Stimulated activated CD8-positive, alpha-beta memory T cell treated with anti-CD3 and anti-CD28 coated beads, Interleukin-2, amount 100 ng/mL, for 48 hours (primary cell): ENCODE measurements at places on chromosomes 7 and 10.

DNA sequence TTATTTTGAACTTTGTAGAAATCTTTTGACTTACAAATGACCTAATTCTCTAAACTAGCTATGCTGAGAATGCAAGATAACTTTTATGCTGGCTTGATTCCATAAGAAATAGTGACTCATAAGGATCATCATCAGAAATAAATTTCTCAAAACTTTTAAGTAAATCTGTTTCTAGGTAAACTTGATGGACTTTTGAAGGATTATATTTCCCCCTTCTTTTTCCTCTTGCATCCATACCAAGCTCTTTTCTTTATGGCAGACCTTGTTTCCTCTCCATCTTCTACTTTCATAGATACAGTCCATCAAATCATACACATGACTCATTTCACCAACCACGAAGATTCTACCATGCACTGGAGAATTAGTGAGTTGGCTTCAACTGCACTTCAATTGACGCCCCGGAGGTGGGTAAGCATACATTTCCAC lies 336.3 kb downstream of the KCNMA1 start:
- no peak for DNase-seq

DNA sequence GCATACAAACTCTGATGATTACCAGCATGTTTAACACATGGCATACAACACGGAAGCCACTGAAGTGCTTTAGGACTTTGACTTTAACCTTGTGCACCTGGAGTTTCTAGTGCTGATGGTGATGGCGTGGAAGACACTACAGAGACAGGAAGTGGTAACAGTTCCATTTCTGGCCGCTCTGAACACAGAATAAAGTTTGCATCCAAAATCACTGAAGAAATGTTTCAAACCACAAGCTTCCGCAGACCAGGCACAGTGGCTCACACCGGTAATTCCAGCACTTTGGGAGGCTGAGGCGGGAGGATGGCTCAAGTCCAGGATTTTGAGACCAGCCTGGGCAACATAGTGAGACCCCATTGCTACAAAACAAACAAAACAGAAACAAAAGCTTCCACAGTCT lies 40.3 kb upstream of the TNPO3 start:
- no peak for DNase-seq

GRCh38 chr10:20634839-20635238 lies 262.3 kb downstream of the NEBL start:
- no peak for DNase-seq

GRCh38 chr10:114544045-114544659 lies 113.9 kb downstream of the ABLIM1 start:
- DNase-seq: peak; percentile 54

DNA sequence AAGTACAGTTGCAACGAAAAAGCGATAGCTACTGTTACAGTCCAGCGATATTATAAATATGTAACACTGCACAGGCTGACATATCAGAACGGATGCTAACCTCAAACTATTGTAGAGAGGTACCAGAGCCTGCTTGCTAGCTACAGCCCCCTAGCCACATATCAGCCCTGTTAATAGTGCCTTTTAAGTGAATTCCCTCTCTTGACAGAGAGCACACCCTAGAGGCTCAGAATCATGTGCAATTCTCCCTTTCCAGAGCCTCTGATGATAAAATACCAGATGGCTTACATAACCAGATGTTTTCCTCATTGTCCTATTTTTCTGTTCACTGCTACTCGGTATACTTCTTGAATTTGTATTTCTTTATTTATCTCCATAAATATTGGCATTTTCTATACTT lies 960.7 kb upstream of the CELF2 start:
- DNase-seq: no peak

DNA sequence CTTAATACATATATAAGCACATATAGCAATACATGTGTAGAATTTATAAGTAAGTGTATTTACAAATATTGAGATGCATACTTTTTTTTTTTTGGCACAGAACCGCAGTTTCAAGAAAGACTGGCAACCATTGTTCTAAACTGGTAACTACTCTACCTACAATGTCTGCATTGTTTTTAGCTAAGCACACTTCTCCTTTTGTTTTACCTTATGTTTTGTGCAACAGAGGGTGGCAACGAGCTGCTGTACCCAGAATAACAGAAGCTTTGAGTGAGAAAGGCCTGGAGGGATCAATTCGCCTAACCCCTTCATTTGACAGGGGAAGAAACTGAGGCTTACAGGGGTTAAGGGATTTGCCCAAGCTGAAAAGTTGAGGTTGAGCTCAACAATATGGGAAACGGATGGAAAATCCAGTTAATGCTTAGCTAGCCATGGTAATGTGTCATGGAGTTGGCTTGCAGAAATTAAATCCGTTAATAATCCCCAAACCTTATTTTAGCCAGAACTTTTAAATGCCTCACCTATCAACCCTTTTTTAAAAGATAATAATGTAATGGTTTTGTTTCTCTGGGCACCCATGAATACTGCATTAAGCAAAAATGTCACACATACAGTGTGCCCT lies 25.5 kb downstream of the FZD1 start:
- no peak for DNase-seq

DNA sequence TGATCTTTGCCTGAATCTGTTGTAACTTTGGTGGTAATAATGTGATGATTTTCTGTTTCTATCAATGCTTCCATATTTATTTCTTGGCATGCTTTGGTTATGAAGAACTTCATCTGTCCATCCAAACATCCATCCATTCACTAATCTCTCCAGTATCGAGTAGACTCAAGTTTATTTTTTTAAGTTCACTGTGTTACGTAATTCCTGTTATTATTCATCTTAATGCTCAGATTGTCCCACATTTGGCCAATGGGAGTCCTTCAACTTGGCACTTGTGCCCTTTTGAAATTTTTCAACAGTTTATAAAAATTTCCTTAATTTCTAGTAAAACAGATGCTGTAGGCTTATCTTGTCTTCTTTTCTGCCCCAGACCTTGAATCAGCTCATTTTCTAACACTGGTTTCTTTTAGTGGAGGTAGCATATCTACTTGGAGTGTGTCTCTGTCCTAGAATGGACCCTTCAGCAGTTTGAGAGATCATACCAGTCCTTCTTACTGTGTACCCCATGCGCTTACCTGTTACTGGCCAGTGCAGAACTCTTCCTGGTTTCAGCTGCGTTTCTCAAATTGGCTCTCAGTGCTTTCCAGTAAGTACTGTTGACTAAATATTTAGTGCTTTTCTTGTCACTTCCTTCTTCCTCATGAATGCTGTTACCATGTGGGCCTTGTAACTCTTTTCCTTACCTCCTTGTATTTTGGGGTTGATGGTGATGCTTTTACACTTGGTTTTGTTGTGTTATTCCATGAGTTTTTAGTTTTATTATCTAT lies 100.8 kb downstream of the MLLT10 start:
- DNase-seq: no peak

DNA sequence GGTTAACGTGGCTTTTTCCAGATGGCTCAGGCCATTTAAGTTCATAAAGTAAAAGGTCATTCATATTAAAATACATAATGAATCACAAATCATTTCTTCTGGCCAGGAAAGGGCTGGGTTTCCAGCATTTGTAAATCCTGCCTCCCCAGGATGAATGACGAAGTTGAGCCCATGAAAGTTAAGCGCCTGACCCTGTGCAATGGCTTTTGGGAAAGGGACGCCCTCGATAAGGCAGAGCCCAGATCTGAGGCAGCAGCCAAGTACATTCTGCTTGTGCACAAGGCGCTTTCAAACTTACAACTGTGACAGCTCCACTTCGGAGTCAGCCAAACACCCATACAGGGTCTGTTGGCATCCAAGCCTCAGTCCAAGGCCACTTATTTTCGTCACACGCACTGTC lies 2.8 kb downstream of the GIMAP6 start:
- no peak for DNase-seq

- DNase-seq: no peak
Observed at GRCh38 chr7:46554688-46555422, 633.8 kb upstream of the IGFBP3 start.
